ENCODE measurements at places on chromosomes 11 and 22.

GRCh38 chr11:20131788-20132666 is 28.2 kb downstream of the DBX1 start:
- no peak for DNase-seq

- DNase-seq = no peak
These were observed 11.4 kb downstream of the DAGLA start for GRCh38 chr11:61691380-61692156.

- no peak for DNase-seq
These were observed 36.1 kb upstream of the ADSL start for GRCh38 chr22:40310081-40310767.

DNA sequence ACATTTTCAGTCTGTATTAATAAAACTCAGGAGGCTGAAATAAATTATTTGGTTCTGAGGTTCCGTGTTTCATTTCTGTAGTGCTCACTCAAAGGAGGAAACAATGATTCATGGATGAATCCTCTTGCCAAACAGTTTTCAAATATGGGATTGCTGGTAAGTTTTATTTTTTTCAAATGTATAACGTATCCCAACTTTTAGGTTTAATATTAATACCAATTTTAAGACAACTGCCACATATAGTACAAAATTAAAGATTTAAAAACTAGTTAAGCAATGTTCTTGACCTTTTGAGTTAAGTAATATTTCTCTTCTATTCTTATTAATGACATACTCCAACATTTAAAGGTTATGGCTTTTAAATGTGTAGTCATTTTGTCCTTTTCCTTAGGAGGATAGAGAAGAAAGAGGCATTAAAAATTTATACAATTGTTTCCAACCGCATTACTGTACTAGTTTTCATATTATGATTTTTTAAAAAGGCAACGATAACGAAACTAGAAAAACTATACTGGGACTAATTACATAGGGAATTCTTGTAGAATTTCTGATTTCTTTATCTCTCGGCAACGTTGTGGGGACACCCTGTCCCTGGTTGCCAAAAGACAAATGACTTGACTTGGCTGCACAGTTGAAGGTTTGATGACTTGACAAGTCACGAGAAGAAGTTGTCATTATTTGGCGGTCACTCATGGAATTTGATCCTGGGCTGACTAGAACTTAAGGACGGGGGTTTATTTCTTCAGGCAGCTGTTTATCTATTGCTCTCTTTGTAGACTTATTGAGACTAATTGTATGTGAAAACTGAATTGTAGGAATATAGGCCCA is 69.1 kb upstream of the ADSL start:
- DNase-seq = no peak

DNA sequence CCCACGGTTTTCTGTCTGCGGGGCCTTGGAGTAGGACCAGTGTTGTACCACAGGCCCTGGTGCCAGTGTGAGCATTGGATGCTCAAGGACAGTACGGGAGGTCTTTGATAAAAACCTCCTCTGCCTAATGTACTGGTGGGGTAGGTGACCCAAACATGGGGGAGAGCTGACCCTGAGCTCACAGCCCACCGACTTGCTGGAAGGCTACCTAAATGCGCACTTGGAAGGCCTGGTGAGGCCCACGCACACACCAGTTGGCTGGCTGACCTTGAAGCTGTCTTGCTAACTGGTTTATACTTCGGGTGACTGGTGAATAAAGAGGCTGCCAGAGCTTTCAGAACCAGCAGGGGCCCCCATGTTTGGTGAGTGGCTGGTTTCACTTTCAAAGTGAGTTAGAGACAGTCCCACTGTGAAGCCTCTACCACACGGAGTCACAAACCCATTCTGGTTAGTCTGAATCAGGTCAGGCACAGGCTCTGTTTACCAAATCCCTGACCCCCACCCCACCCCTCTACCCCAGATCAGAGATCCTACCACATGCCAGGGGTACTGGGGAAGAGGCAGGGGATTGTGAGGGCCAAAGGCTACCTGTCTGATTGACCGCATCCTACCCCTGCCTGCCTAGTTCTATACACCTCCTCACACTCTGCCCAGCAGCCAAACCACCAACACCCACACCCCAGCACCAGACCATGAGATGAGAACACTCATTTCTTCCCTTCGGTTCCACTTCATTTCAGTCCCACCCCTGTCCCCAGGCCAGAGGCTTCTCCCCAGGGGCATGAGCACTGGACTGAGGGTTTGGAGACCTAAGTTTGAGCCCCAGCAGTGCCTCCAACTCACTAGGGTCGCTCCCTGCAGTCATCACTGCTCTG is 12.7 kb upstream of the IL2RB start:
- no peak for DNase-seq

GRCh38 chr11:73012121-73012863 is 129.8 kb downstream of the FCHSD2 start:
- no peak for DNase-seq

- DNase-seq = no peak
These were observed 55.7 kb downstream of the NCAM1 start for GRCh38 chr11:113016905-113017304.

DNA sequence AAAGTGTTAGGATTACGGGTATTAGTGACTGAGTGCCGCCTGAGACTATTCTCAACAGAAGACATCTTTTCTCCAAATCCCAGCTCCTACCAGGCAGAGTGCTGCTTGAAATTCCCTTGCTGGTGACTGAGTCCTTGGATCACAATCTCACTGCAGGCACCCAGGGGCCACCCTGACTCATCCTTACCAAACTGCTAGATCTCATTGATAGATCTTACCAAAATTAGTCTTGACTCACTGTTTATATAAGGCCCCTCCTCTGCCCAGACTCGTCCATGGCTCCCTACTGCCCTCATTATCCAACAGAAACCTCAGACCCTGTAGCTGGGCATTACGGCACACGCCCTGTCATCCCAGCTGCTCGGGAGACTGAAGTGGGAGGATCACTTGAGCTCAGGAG is 14.7 kb downstream of the TBC1D10A start:
- no peak for DNase-seq

GRCh38 chr11:117175781-117176180 is 2.8 kb upstream of the SIDT2 start:
- DNase-seq = no peak

GRCh38 chr11:89489930-89490329 is 1.2 kb downstream of the NOX4 start:
- no peak for DNase-seq

GRCh38 chr11:94028436-94028835 is 7.3 kb downstream of the HEPHL1 start:
- no peak for DNase-seq

- DNase-seq = no peak
These were observed 127.0 kb downstream of the TRPC6 start for GRCh38 chr11:101456812-101457211.

DNA sequence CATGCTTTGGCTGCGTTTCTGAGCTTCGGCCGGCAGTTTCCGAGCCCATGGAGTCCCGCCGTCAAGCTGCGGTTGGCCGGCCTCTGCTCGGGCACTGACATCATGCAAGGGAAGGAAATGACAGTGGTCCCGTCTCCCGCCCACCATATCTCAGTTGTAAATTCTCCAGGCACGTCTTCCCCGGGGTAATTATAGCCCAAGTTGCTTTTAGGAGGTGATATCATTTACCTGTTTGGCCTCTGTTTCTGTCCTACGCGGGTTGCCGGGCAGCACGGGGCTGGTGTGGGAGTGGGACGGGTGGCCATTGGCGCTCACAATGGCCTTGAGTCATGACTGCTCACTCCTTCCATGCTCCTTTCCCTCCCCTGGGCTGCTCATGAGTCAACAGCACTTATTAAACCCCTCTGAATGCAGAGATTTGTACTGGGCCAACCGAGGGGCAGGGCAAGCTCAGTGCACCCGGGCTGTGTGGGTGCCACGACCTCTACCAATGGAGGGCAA is 4.2 kb upstream of the ANO1 start:
- DNase-seq = no peak

DNA sequence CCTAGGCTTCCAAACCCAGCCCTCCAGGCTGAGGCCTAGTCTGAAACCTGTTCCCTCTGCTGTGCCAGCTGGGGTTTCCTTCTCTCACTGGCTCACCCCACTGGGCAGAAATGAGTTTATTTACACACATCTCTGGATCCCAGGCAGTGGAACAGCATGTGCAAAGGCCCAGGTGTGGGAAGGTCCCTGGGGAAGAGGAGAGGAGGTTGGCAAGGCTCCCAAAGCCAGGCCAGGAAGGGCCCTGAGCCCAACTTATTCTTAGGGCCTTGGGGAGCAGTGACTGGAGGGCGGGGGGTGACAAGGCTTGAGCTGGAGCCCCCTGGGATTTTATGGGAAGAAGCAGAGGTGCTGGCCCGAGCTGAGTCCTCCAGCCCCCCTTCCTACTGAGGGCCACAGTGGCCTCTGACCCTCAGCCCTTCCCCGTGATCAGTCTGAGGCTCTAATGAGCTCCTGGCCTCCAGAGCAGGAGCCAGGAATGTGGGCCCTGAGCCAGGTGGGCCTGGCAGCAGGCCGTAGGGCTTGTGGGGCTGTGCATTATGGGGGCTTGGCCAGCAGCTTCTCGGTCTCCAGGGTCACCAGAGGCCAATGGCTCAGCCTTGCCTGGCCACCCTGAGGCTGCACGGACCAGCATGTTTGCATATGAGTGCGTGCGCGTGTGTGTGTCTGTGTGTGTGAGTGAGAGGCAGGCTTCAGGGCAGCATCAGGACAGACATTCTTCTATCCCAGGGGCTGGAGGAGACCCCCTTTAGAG is 2.9 kb downstream of the MYO7A start:
- no peak for DNase-seq

DNA sequence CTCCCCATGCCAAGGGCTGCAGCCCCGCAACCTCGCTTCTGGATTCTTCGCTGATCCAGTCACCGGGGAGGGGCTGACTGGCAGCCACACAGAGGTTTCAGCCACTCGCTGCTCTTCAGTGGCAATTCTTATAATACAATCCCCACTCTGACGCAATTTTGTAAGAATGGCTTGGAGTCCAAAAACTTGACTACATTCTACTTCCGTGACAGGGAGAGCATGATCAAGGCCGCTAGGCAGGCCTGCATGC is 14.9 kb downstream of the PPM1F start:
- DNase-seq = no peak

DNA sequence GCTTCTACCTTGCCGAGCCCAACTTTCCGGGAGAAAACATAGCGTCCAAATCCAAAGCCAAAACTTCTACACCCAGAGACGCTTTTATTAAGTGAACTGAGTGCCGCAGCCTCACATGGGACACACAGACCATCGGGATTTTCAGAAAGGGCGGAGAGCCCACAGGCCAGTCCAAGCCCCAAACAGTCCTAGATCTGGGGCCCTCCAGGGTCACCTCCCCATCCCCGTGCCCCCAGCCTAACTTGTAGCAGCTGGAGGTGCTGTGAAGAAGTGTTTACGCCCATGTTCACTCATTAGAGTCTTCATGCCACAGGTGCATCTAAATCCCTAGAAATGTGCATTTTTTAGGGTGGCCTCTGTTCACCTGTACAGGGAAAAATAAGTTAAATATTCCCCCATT is 14.1 kb upstream of the ADORA2A start:
- DNase-seq = no peak

GRCh38 chr11:13352711-13353110 is 75.1 kb downstream of the BMAL1 start:
- DNase-seq = no peak

- no peak for DNase-seq
These were observed 26.1 kb upstream of the IGSF9B start for GRCh38 chr11:133982876-133983275.

GRCh38 chr11:82869657-82870056 is 30.6 kb downstream of the PRCP start:
- DNase-seq = no peak

DNA sequence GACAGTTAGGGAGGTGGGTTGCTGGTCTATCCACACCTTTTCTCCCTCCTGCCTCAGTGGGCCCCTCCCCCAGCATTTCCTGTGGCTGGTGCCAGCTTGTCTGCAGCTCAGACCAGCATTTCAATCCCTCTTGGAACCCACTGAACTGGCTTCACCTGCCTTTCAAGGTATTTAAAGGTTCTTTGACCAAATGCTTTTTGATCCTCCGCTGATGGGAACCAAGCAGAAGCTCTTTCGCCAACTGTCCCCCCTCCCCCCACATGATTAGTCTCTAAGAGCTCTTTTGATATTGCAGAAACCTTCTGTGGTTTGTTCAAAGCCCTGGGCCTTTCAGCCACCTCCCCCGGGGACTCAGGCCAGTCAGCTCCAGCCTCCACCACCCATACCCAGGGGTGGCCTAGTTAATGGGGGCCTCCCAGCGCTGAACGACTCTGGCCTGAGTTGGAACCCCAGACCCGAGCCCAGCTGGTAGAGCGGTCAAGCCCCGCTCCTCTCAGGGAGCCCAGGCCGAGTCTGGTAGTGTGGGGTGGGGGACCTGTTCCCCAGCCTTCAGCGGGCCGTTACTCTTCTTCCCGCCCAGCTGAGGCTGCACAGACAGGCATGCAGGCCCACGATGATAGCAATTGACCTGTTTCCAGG is 6.0 kb upstream of the SYT7 start:
- DNase-seq = no peak

- DNase-seq = no peak
These were observed at the start of gene PVALB for GRCh38 chr22:36816636-36817524. Gene PVALB (minus strand): TSS chr22:36817035. CDS start chr22:36817005, 30 bp downstream.

DNA sequence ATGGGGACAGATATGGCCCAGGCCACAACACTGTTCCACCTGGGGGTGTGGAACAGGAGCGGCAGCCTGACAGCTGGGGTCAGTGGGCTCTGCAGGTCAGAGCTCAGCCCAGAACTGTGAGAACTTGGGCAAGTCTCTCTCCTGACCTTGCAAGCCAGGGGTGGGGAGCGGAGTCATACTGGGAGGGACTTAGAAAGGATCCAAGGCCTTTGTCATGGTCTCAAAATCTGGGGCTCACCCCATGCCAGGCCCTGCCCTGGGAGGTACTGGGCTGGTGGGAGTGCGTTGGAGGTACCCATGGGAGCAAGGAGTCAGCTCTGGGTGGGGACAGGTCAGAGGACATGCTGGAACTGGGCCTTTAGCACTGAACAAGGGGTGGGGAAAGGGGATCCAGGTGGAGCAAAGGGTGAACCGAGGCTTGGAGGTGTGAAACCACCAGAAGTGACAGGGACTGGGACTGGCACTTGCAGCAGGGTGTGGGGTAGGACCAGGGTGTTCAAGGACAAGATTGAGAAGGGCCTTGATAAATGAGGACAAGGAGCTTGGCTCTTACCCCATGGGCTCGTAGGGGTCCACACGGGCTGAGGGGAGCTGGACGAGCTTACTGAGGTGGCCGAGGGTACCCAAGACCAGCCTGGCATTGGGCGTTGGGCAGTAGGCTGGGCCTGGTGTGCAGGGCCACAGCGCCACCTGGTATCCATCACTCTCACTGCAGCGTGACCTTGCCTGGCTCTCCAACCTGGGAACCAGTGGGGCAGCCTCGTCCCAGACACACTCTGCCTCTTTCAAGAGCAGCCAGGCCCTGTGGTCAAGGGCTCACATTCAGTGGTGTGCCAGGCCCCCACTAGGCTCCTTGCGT is 7.4 kb upstream of the PMM1 start:
- no peak for DNase-seq

GRCh38 chr11:93039531-93040240 is 70.2 kb downstream of the MTNR1B start:
- no peak for DNase-seq

- no peak for DNase-seq
These were observed 534.3 kb downstream of the KCNA4 start for GRCh38 chr11:29482510-29482909.

GRCh38 chr22:46507451-46508425 is 29.7 kb downstream of the CELSR1 start:
- no peak for DNase-seq

GRCh38 chr22:42587588-42588175 is 27.0 kb downstream of the POLDIP3 start:
- no peak for DNase-seq

- DNase-seq = no peak
These were observed 745.7 kb downstream of the FAM181B start for GRCh38 chr11:81987829-81988472.

- no peak for DNase-seq
These were observed 15.8 kb downstream of the BLID start for GRCh38 chr11:122100037-122100755.
